GM12891 (cell line): ENCODE measurements at places on chromosomes 16 and 17.
A peak's percentile ranks its signal among the peaks of the same experiment; 100 is the strongest.

DNA sequence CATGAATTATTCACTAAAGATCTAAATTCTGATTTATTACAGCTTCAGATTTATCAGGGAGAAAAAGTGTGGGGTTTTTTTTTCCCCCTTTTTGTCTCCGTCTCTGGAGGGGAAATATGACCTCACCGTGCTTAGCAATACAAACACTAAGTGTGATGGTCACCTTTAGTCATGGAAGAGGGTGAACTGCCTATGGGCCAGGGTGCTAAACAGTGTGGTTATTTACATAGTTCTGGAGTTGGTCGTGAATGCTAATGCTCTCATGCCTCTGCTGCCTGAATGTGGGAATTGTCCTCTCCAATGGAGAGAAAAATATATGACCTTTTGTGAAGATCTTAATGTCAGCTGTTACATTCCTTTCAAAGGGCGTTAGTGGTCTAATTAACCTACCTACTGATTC is 44.8 kb upstream of the MSI2 start:
- no peak for DNase-seq

DNA sequence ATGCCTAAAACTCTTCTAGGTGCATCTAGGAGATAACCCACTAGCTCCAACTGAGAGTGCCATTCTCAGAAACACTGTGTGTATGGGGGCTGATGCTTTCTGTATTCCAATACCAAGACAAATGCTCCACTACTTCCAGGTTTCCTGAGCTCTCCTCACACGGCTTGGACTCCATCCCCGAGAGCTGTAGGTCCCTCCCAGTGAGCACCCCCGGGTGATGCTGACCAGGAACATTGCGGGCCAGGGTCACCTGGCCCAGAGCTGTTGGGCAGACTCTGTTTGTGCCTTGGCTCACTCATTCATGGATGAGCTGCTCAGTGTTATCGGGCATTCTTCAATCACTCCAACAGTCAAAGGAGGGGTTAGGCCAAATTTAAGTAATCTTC is 7.0 kb downstream of the CUEDC1 start:
- no peak for DNase-seq

- DNase-seq: no peak
Observed at GRCh38 chr16:22721511-22722100, 92.4 kb upstream of the HS3ST2 start.

GRCh38 chr17:602436-602835 is 112.2 kb downstream of the VPS53 start:
- no peak for DNase-seq

DNA sequence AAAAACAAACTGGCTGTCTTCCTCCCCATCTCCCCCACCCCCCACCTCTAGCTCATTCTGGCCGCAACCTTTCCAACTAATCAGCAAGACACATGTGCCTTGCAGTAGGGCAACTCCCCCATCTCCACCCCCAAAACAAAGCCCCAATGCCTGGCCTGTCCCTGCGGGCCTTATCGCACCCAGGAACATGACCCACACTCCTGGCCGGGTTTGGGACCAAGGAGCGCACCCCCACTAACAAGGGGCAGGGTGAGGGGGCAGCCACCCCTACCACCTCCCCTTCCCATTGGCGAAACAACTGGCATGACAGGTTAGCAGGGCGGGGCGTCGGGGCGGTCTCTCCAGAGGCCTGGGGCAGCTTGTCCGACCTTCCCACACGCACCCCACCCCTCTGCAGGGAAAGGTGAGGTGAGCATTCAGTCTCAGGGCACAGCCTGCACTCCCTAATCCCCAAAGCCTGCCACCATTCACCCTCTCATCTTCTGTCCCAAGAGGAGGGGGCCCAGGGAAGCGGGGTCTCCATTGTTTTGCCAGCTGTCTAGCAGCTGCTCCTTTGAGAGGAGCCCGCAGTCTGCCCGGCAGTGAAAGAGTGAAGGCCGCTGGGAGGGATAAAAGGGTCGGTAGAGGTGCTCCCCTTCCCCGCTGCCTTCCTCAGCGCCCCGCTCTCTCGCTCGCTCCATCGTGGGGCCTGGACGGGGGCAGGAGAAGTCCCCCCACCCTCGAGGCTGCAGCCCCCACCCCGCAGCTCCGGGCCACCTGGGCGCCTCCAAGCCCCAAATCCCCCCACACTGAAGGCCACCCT is 765 bp downstream of the MYO18A start:
- no peak for DNase-seq

GRCh38 chr16:67021321-67021720 is 7.6 kb upstream of the CBFB start:
- no peak for DNase-seq

GRCh38 chr17:76695059-76695831 is 15.5 kb downstream of the MXRA7 start:
- no peak for DNase-seq

DNA sequence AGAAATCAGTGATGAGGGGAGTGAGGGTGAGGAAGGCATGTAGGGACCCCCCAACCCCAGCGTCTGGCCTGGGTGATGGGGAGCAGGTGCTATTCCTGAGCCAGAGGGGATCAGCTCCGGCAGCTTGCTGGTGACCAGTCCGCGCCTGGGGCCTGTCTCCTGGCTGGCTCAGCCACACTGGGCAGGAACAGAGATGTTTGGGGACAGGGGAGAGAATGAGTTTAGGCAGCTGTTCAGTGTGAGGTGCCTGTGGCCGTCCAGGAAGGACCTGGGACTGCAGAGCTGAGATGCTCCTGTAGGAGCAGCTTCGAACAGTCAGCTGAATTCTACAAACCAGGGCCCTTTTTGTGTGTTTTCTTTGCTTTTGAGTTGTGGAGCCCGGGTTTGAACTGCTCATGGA is 23.2 kb upstream of the SPNS2 start:
- no peak for DNase-seq

- DNase-seq: no peak
Observed at GRCh38 chr17:81867170-81867990, 3.8 kb downstream of the ARHGDIA start.

GRCh38 chr17:82327289-82327688 is 6.3 kb downstream of the SECTM1 start:
- DNase-seq: no peak

- DNase-seq: peak; percentile 28
Observed at GRCh38 chr17:10197721-10198508, 491 bp downstream of the GAS7 start.
